ENCODE measurements at places on chromosomes 7 and 10. TPM values are rescaled to one million over a fixed set of nuclear protein-coding genes. Genes with fewer than 3 reads are reported as not detected.

DNA sequence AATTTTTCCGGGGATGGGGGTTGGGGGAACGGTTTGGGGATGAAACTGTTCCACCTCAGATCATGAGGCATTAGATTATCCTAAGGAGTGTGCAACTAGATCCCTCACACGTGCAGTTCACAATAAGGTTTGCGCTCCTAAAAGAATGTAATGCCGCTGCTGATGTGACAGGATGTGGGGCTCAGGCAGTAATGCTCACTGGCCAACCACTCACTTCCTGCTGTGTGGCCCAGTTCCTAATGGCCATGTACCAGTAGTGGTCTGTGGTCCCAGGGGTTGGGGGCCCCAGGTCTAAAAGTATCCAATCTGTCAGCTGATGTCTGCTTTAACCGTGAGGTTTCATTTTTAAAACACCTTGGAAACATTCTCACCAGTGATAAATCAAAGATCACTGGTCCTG lies 2.2 kb downstream of the STN1 start:
- DNase-seq, result no peak

GRCh38 chr10:11165591-11166543 lies 148.2 kb downstream of the CELF2 start:
- peak; percentile 40 for DNase-seq

DNA sequence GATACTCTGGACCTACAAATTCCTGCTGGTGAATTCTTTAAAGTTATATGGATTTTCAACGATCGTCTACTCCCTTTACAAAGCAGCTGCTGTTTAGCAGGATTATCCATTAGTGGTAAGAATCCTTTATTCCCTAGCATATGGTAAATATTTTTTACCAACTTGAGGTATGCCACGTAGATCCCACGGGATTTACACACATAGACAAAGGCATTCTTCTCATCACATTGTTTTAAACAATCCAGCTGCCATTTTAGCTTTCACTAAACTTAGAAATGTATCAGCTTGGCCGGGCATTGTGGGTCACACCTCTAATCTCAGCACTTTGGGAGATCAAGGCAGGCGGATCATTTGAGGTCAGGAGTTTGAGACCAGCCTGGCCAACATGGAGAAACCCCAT lies 148.0 kb upstream of the SH2B2 start:
- no peak for DNase-seq

GRCh38 chr7:111846898-111847297 lies 284.6 kb upstream of the IMMP2L start:
- DNase-seq, result no peak

- DNase-seq, result no peak
Measured at GRCh38 chr10:7409732-7410168, 1.1 kb downstream of the SFMBT2 start.

DNA sequence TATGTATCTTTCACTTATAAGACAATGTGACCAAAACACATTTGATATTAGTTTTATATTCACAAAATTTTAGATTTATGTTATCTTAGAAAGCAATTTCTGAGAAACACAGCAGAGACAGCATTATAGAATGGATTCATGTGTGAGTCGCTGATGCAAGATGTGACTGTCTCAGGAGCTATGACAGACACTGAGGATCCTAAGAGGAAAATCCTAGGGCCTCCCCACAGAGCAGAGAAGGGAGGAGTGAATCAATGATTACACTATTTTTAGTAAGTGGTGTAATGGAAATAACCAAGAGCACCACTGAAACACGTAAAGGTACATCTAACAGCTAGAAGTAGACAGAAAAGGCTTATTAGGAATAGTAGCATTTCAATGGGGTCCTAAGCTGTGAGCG lies 204.0 kb upstream of the PTN start:
- DNase-seq, result no peak

- DNase-seq, result peak; percentile 40
Measured at GRCh38 chr10:20624642-20625041, 272.5 kb downstream of the NEBL start.

DNA sequence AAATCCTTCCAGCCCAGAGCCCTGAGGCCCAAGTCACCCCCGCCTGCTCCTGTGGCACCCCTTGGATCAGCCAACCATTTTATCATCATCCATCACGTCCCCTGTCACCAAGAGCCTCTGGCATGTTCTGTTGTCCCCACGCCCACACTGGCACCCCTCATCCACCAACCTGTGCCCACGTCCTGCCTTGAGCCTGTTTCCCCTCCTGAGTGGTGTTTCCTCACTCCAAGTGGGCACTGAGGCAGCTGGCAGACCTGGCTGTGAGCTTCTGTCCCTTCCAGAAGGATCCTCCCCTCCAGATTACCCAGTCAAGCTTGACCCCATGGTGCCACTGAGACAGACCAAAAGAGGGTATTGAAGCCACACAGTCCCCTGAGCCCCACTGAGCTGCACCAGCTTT lies 71.4 kb upstream of the ANTXRL start:
- no peak for DNase-seq

DNA sequence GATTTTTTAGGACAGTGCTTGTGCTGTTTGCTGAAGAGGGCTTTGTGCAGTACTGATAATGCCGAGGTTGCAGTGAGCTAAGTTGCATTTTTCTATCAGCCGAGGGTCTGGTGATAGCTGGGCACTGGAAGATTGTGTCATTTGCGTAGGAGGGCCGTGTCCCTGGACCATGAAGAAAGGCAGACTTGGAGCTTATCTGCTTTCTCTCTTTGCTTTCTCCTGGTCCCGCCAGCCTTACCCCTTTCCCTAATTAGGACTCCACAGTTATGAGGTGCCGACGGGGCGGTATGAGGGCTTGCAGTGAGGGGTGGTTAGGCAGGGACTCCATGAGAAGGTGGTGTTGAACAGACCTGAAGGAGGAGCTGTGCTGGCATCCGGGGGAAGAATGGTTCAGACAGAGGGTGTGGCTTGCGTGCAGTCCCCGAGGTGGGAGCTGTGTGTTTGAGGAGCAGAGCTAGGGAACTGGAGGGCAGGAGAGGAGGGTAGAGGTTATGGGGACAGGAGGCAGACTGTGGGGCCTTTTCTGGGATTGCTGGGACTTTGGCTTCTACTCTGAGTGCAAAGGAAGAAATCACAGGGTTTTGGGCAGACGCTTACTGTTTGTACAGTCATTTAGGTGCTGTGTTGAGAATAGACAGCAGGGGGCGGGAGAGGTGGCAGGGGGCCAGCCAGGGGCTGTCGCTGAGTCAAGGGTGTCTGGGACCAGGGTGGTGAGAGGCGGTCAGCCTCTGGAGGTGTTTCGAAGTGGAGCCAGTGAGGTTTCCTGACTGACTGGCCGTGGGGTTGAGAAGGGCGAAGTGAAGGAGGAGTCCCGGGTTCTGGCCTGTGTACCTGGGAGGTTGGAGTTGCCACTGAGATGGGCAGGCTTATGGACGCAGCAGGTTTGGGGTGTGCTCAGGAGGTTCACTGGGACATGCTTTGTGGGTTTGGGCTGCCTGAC lies 43.4 kb downstream of the PRF1 start:
- DNase-seq, result peak; percentile 58

DNA sequence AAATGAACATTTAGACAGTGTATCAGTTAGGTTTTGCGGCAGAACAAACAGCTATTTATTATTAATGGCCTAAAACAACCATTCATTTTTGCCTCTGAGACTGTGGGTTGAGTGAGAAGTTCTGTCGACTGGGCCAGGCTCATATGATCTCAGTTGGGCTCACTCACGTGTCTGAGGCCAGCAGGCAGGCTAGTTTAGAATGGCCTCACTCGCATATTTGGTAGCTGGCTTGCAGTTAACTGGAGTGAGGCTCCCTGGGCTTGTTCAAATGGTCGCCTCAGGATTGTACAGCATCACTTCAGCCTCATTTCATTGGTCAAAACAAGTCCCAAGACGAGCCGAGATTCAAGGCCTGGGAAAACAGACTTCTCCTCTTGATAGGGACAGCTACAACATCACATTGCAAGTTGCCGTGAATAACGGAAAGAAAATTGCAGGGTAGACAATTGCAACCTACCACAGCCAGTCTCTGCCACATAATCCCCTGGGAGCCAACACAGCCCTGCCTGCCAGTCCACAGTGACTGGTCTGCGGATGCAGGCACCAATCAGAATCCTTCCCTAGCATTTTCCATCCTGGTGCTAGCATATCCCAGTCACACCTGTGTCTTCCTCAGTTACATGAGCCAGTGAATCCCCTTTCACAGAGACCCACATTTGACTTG lies 23.1 kb upstream of the PPIF start:
- peak; percentile 12 for DNase-seq

DNA sequence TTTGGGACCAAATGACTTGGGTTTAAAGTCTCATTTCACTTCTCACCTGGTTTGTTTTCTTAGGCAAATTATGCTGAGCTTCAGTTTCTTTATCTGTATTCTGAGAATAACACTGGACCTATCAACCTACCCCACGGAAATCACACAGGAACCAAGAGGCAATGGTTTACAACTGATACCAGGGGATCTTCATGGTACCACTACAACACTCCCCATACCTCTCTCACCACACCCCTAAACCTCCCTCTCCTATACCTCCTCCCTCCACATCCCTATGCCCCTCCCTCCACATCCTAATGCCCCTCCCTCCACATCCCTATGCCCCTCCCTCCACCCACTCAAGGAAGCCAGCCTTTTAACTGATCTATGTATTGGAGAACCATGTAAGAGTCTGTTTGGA lies 9.9 kb downstream of the FAM204A start:
- DNase-seq, result no peak

GRCh38 chr10:51606825-51607462 lies 92.5 kb downstream of the CSTF2T start:
- no peak for DNase-seq

DNA sequence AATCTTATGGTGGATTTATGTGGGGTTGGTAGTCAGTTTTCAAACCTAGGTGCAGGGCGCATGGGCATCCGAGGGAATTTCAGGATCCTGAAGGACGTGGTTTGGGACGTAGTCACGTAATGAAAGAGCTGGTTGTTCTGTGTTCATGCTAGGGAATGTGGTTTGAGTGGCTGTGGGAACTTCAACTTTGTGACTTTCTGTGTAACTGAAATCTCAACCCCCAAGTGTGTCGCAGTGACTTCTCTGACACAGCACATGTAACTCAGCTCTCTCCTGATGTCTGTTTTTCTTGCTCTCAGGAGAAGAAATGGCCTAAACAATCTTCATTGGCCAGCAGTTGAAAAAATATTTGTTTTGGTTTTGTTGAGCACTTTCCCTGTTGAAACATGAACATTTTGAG lies 199.0 kb downstream of the PTEN start:
- DNase-seq, result no peak

GRCh38 chr7:17682586-17682985 lies 257.7 kb downstream of the SNX13 start:
- no peak for DNase-seq

- DNase-seq, result no peak
Measured at GRCh38 chr7:127447326-127447945, 54.9 kb upstream of the ZNF800 start.

DNA sequence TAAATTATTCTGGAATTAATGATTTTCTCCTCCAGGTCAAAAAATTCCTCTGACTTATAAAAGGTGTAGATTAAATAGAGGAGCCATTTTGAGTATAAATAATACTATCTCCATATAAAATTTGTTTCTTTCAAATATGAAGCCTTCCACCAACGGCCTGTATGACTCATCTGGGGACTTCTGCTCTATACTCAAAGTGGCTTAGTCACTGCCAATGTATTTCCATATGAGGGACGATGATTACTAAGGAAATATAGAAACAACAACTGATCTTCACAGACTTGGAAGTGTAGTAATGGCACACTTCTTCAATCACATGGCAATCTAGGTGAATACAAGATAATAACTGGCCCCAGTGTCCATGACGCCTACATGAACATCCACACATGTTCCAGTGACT lies 335.6 kb upstream of the HGF start:
- no peak for DNase-seq

- no peak for DNase-seq
Measured at GRCh38 chr7:6604458-6604857, 11.0 kb upstream of the ZNF853 start.

DNA sequence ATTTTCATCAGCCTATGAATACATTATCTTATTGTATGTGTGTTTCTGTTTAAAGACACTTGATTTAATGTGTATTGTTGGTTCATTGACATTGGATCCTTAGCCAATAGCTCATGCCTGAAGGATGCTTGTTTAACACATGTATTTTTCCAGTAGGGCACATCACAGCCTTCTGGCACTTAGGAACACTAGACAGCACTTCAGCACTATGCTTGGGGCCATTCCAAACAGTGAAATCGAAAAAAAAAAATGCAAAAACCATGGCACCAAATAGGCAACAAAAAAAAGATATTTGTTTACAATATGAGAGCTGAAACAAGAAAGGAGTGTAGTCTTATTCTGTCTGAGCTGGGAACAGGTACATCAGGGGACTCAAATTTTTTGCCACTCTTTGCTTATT lies 262.8 kb downstream of the SLC25A13 start:
- DNase-seq, result no peak

DNA sequence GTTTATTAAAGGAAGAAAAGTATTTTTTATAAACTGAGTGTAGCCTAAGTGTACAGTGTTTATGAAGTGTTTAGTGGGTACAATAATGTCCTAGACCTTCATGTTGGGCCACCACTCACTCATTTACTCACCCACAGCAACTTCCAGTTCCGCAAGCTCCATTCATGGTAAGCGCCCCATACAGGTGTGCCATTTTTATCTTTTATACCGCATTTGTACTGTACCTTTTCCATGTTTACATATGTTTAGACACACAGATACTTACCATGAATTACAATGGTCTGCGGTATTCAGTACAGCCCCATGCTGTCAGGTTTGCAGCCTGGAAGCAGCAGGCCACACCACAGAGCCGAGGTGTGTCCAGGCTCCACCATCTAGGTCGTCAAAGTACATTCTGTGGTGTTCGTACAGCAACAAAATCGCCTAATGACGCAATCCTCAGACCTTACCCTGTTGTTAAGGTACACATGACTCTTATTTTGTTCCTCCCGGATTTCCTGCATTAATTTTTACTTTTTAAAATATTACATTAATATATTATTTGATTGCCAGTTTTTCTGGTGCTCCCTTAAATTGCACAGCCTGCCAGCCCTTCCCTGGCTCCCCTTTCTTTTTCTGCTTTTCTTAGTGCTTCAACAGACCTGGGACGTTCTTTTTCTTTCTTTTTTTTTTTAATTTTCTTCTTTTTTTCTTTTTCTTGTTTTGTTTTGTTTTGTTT lies 881 bp upstream of the SSBP1 start:
- no peak for DNase-seq

GRCh38 chr10:90226517-90226916 lies 525.1 kb downstream of the KIF20B start:
- DNase-seq, result no peak

GRCh38 chr10:26637521-26638275 lies 59.8 kb upstream of the PDSS1 start:
- no peak for DNase-seq

GRCh38 chr10:108966005-108966404 lies 957.3 kb downstream of the XPNPEP1 start:
- no peak for DNase-seq

Gene ST7
- total RNA-seq, result 27.5 TPM

Gene LRRC18
- total RNA-seq, result not detected

Gene GPR37
- 0.32 TPM for total RNA-seq

Gene PLAU
- 20.1 TPM for total RNA-seq

Gene PLXDC2
- total RNA-seq, result 25.3 TPM

Gene STYXL1
- total RNA-seq, result 8.2 TPM

Gene SEMA3A
- 6.8 TPM for total RNA-seq

Gene NODAL
- not detected for total RNA-seq

Gene BMPER
- total RNA-seq, result 6.2 TPM

Gene RSU1
- 69.7 TPM for total RNA-seq

Gene ANKMY2
- total RNA-seq, result 25.1 TPM

Gene PNLIPRP3
- not detected for total RNA-seq

Gene EPO
- total RNA-seq, result not detected

Data from left cardiac atrium (tissue), 4 donors.